ENCODE measurements at places on chromosomes 13 and 19.
A peak's percentile ranks its signal among the peaks of the same experiment; 100 is the strongest.

DNA sequence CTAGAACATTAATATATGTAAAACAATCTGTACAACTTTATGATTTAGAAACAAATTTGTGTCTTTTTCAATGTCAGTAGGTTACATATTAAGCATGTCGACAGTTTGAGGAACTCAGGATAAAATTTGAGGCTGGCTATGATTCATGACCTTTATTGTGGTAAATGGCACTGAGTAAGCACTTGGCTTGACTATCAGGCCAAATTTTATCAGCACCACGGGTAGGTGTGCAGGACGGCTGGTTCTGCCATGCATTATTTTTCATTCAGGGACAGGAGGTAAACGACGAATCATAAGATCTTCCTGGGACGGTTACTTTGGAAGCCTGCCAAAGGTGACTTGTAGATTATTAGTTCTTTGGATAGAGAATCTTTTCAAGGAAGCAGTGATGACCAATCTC is 19.9 kb upstream of the CYP4F8 start:
- no peaks in the 10 kb centered on the region for H3K36me3 ChIP-seq
- H3K4me3 ChIP-seq: no peak overlapping the region
- H3K4me1 ChIP-seq: no peaks in the 10 kb centered on the region
- no peaks in the 10 kb centered on the region for H3K27me3 ChIP-seq

DNA sequence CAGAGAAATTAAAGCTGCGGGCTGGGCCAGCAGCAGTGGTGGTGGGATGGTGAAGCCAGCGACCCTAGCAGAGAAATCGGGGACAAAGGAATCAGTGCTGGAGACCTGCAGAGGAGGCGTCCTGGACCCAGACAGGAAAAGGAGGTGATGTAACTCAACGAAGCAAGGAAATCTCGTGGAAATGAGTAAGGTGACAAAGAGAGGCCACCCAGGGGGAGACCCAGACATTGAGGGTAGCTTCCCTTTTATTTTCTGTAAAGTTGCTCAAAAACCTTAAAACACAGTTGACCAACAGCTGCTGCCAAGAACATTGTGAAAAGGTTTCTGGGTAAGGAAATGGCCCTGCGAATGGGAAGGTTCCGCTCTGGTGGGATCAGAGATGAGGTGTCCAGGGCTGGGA is 13.3 kb upstream of the RETN start:
- H3K4me3 ChIP-seq: no peak overlapping the region
- H3K27me3 ChIP-seq: peaks cover 18% of the 10 kb centered on the region
- no peaks in the 10 kb centered on the region for H3K36me3 ChIP-seq
- DNase-seq: no peak

DNA sequence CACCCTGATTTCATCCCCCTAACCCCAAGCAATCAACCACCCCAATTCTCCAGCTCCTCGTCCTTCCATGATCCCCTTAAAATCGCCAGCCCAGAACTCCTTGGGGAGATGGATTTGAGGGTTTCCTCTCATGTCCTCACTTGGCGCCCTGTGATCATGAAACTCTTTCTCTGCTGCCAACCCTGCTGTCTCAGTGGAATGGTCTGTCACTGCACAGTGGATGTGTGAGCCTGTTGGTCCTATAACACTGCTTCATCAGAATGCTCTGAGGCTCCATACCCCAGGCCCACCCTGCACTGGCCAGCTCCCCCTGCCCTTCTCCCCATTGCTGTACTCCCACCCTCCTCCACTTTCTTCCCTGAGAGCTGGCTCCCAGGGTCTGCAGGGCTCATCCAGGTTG is 12.6 kb upstream of the ZNF792 start:
- no peaks in the 10 kb centered on the region for H3K4me1 ChIP-seq
- no peak overlapping the region for H3K27ac ChIP-seq
- H3K36me3 ChIP-seq: no peaks in the 10 kb centered on the region
- H3K27me3 ChIP-seq: 0 out of 2 replicates have a peak, but pooled peaks cover 9% of the 10 kb centered on the region
- no peak overlapping the region for H3K4me3 ChIP-seq
- DNase-seq: no peak

GRCh38 chr13:75312884-75313520 is 169.0 kb downstream of the TBC1D4 start:
- no peak for DNase-seq
- H3K36me3 ChIP-seq: peaks cover 10% of the 10 kb centered on the region
- no peak overlapping the region for H3K4me3 ChIP-seq
- no peaks in the 10 kb centered on the region for H3K27me3 ChIP-seq
- H3K27ac ChIP-seq: no peak overlapping the region

DNA sequence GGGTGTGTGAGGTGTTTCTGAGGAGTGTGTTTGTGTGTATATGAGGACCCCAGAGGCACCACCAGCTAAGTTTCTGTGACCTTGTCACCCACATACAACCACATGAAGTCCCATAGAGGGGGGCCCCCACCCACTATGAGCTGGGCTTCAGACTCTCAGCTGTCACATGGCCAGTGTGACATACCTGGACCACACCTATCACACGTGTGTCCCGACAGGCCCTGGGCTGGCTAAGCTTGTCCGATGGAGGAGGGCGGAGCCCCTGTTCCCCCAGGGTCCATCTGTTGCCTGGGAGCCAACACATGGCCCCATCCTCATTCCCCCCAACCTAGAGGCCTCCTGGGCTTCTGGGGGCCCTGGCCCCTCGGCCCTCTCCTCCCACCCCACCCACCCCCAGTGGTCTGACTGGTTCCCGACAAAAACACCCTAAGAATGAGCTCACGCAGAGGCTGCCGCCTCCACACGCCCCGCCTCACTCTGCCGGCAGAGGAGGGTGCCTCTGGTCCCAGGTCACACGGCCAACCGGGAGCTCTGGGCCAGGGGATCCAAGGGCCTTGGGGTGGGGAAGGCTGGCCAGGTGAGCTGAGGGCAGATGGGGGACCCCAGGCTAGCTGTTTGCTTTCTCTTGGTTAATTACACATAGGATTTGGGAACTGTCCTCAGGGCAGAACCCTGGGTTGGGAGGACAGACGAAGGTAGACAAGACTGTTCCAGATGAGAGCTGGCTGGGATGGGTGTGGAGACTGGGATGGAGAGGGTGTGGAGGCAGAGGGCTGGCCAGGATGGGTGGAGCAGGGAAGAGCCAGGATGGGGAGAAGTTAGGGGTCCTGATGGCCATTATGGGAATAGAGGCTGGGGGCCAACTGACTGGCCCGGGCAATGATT is 4.3 kb downstream of the KLC3 start:
- peak; percentile 30 for DNase-seq
- no peaks in the 10 kb centered on the region for H3K36me3 ChIP-seq
- no peak overlapping the region for H3K4me3 ChIP-seq
- no peak overlapping the region for H3K27ac ChIP-seq
- H3K27me3 ChIP-seq: peaks cover 5% of the 10 kb centered on the region

- no peaks in the 10 kb centered on the region for H3K27me3 ChIP-seq
- H3K36me3 ChIP-seq: no peaks in the 10 kb centered on the region
- H3K4me1 ChIP-seq: no peaks in the 10 kb centered on the region
Observed at GRCh38 chr13:85659493-85659892, 139.7 kb downstream of the SLITRK6 start.

DNA sequence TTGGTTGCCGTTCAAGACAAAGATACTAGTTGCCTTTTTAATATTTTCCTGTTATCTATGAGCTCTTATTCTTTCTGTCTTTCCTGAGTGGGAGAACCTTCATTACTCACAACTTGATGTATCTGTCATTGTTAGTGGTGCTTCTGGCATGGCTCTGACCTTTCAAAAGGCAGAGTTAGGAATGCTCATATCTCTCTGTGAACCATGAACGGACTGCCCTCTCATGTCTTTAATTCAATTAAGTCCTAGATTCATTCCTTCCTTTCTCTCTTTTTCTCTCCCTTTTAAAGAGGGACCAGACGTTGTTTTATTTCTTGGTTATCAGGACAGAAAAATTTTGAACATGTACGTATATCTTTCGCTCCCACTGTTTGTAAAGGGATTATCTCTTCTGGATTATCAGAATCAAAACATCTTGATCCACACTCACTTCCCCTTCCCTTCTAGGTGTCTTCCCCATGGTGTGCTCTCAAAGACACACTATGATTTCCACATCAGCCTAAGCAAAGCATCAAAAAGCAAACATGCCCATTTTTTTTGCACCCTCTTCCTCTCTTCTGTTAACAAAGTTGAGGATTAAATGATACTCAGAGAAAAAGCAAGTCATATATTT is 90.3 kb downstream of the LRCH1 start:
- no peaks in the 10 kb centered on the region for H3K36me3 ChIP-seq
- no peak for DNase-seq
- no peak overlapping the region for H3K4me3 ChIP-seq

GRCh38 chr13:83048419-83048818 is 833.9 kb downstream of the SLITRK1 start:
- no peak overlapping the region for H3K27ac ChIP-seq
- H3K4me3 ChIP-seq: no peak overlapping the region
- H3K4me1 ChIP-seq: peaks cover 12% of the 10 kb centered on the region
- DNase-seq: peak; percentile 60

All from GM23248 (cell line).